ENCODE measurements at places on chromosomes 1 and 21.

GRCh38 chr1:102772831-102773230 is 335.5 kb downstream of the COL11A1 start:
- DNase-seq, result no peak

DNA sequence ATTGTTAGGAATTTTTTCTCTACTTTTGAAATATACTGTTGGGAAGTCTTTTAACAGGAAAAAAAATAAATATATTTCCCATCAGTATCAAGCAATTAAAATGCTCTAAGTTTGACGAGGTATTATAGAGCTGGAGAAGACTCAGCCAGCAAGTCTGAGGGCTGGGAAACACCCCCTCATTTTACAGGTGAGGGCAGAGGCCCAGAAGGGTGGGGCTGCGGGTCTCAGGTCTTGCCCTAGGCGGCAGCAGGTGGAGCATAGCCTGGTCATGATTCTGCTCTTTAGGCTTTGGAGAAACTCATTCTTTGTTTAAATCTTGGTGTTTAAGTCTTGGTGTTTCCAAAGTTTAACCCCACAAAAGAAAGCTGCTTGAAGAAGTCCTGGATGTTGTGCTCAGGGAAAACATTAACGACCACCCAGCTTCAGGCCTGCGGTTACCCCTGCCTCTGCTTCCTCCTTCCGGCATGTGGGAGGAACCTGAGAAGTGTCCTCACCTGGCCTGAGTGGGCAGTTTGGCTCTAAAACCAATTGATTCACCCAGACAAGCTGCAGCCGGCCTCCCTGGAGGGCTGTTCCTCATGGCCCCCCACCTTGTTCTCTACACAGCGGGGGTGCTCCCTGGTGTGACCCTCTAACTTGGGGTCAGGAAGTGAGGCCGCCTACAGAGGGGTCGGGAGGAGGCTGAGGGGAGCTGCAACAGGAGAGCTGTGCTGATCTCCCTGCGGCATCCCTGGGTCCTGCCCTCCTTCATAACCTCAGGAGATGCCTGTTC is 41.7 kb downstream of the OLFML2B start:
- no peak for DNase-seq

DNA sequence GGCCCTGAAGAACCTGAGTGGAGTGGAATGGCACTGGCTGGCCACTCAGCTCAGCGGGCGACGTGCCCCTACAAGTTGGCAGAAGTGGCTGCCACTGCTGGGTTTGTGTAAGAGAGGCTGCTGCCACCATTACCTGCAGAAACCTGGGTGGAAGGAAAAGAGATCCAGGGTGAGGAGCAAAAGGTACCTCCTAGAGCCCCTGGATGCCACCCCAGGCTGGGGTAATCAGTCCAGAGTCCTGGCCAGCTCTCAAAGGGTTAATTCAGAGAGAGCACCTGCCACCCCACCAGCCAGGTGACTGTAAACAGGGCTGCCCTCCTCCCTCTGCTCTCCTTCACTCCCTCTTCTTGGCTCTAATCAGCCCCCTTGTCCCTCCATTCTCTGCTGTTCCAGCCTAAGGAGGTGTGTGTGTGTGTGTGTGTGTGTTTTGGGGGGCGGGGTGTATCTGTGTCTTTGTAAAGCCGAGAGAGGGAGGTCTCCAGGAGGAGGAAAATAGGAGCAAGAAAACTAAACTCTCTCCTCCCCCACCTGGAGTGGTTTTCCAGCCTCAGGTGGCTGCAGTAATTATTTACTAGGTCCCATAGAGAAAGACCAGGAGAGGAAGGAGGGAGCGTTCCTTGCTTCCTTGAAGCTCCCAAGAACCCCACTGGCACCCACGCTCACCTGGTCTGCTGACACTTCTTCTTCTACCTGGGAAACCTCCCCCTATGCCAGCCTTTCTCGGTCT is 12.6 kb downstream of the TRIM46 start:
- DNase-seq, result no peak

GRCh38 chr21:37005548-37006485 is 685 bp upstream of the RIPPLY3 start:
- no peak for DNase-seq

GRCh38 chr1:116310180-116310579 is 62.9 kb upstream of the ATP1A1 start:
- DNase-seq, result no peak

DNA sequence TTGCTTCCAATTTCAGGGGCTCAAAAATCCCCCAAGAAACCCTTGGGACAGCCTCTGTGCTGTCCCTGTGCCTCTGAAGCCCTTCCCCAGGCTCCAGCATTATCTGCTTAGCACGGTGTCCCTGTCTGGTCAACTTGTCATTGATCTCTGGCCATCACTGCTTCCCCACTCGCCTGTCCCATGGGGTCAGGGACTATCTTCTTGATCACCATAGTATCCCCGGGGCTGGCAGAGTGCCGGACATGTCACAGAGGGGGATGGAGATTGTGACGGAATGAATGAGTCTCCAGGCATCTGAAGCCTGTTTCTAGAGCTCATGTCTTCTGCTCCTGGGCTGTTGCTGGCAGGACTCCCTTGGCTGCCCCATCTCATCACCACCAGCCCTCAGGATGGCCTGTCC is 99.4 kb upstream of the VAMP3 start:
- DNase-seq, result no peak

DNA sequence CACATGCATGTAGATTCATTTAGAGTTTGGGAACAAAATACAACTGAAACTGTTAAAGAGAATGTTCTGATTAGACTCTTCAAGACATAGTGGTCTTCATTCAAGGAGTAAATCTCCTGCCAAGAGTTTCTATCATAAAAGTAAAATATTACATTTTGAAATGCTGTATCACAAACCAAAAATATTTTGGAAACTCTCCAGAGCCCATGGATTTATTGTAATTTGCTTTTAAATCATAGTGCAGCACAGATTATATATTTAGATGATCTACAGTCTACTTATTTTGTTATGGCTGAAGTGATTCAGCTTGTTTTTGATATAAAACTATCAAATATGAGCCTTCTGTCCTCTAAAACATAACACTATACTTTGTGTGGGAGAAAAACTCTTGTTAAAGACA is 105.3 kb downstream of the DISP1 start:
- no peak for DNase-seq

- DNase-seq, result no peak
Observed at GRCh38 chr1:198970916-198971315, 332.1 kb downstream of the PTPRC start.

DNA sequence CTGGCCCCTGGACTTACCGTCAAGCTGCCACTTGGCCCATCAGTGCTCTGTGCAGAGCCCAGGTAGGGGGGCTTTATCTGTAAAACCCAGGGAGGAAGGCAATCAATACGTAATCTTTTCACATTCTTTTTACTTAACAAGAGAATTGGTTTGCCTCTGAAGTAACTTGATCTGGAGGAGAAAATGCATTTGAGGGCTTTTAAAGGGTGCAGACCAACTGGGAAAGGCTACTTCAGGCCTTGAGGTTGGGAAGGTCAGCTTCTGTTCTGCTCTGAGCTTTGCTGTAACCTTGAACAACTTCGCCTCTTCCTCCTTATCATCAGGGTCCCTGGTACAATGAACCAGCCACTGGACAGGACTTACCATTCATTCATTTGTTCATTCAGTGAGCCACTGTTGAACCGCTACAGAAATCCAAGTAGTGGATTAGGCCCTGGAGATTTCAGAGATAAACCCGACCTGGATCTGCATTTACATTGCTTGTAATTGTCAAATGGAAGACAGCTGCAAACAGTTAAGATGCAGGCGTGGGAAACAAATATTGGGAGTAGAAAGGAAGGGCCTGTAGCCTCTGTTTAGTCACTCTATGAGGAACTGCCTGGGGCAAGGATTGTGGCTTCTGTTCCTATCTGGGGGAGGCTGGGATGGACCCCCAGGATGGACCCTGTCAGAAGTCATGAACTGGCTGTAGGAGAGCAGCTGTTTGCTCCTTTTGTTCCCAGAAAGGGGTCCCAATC is 90.9 kb downstream of the MAN1C1 start:
- DNase-seq, result no peak

GRCh38 chr1:188027613-188028012 is 1198.9 kb downstream of the PLA2G4A start:
- DNase-seq, result peak; percentile 21

DNA sequence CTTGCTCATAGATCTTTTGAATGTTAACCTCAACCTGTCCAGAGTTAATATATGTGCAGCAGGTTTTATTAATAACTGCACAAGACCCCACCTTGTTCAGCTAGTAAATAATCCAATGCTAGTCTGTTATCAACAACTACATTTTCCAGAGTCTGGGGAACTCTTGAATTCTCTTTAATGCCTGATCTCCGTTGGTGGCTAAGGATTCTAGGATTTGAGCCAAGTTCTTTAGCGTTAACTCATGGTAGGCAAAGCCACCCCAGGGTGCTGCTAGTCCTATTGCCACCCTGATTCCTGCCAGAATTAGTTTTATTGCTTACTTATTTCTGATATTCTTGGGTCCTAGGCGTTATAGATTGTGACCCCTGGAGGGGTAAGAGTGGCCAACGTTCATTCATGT is 12.8 kb downstream of the BACE2 start:
- DNase-seq, result no peak

DNA sequence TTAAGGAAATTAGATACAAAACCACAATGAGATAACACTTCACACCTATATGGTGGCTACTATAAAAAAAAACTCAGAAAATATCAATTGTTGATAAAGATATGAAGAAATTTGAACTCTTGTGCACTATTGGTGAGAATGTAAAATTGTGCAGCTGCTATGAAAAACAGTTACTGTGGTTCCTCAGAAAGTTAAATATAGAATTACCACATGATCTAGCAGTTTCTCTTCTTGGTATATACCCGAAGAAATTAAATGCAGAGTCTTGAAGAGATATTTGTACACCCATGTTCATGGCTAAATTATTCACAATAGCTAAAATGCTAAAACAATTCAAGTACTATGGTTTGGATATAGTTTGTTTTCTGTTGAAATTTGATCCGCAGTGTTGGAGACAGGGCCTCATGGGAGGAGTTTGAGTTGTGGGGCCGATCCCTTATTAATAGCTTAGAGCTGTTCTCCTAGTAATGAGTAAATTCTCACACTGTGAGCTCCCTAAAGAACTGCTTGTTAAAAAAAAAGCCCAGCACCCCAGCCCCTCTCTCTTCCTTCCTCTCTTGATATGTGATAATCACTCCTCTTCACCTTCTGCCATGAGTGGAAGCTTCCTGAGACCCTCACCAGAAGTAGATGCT is 1412.1 kb downstream of the PLA2G4A start:
- no peak for DNase-seq

- DNase-seq, result no peak
Observed at GRCh38 chr21:20377250-20377649, 621.0 kb upstream of the NCAM2 start.

GRCh38 chr1:17244821-17245740 is 3.8 kb upstream of the PADI3 start:
- DNase-seq, result no peak

DNA sequence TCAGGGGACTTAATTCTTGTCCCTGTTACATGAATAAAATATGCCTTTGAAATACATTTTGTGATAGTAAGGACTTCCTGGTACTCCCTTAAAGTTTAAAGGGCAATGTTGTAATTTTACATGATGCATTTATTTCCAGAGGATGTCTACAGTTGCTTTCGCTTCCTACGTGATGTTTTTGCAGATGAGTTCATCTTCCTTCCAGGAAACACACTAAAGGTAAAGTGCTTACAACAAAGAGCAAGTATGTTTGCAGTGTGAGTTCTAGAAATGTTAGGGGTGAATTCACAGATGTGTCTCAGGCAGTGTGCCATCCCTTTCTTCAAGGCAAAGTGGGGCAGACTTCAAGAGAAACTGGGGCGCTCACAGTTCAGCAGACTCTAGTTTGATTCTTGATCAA is 31.2 kb downstream of the GNPAT start:
- no peak for DNase-seq

GRCh38 chr1:113191579-113192076 is 118.6 kb downstream of the LRIG2 start:
- DNase-seq, result no peak

DNA sequence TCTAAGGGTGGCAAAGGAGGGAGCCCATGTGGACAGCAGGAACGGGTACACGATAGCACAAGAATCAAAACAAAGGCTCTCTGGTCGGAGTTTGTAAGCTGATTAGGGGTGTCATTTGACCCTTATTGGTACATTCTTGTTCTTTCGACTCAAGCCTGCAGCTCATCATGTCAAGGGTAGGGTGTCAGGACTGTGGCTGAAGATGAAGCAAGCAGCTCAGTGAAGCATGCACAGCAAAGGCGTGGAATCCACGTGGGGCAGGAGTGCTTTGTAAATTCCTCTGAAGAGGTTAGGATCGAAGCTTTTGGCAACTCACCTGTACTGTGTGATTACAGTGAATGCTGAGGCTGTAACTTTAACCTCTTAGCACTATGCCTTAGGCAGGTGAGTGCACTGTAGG is 4.7 kb upstream of the ABCB10 start:
- DNase-seq, result no peak

DNA sequence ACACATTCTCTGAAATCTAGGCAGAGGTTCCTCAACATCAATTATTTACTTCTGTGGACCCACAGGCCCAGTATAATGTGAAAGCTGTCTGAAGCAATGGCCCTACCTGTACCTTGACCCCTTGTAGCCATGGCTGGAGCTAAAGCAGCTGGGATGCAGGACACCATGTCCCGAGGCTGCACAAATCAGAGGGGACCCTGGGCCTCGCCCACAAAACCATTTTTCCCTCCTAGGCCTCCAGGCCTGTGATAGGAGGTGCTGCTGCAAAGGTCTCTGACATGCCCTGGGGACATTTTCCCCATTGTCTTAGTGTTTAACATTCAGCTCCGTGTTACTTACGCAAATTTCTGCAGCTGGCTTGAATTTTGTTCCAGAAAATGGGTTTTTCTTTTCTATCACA is 110.5 kb downstream of the BRINP3 start:
- DNase-seq, result no peak

- no peak for DNase-seq
Observed at GRCh38 chr1:240612811-240613210, 856 bp upstream of the GREM2 start.

Measured in keratinocyte (primary cell).